NCI-H187 treated with DMSO at 0.1 percent for 48 hours (cell line): ENCODE measurements at places on chromosomes 16 and 17.

- no peak for DNase-seq
These were observed 789 bp downstream of the CSNK1D start for GRCh38 chr17:82272495-82273326.

GRCh38 chr16:9099131-9099625 is 7.7 kb downstream of the HAPSTR1 start:
- no peak for DNase-seq

GRCh38 chr17:40791111-40791510 is 8.6 kb downstream of the KRT28 start:
- DNase-seq = no peak

- DNase-seq = no peak
These were observed 4.8 kb downstream of the BANP start for GRCh38 chr16:87956098-87956364.

DNA sequence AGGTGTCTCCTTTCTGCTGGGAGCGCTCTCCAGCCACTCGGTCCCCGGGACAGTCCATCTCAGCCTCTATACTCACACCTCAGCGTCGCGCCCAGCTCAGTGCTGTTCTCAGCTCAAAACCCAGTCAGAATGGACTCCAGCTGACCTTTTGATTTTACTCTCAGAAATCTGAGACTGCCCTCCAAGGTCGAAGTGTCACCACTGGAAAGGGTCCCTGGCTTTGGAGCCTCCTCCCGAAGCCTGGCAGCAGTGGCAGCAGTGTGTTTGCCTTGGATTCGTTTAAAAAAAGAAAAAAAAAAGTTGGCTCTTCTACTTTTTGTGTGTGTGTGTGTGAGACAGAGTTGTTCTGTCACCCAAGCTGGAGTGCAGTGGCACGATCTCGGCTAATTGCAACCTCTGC is 10.4 kb downstream of the KLHL36 start:
- DNase-seq = no peak

GRCh38 chr17:43579566-43580140 is 33.5 kb upstream of the ETV4 start:
- no peak for DNase-seq

DNA sequence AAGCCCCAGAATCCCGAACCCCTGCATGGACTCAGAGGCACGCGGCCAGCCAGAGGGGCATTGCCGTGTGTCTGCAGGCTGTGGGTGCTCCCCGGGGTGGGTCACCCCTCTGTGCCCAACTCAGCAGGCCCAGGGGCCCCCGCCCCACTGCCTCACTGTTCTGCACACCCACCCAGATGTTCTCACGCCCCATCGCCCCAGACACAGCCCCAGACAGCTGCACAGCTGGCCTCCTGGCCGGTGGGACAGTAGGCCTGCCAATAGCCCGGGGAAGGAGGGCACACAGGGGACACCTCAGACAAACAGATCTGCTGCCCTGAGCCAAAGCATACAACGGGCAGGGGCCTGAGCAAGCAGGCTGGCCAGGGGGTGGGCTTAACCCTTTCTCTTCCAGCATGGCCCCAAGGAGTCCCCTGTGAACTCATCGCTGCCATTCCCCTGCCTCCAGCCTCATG is 27.6 kb upstream of the NXPH3 start:
- DNase-seq = no peak

DNA sequence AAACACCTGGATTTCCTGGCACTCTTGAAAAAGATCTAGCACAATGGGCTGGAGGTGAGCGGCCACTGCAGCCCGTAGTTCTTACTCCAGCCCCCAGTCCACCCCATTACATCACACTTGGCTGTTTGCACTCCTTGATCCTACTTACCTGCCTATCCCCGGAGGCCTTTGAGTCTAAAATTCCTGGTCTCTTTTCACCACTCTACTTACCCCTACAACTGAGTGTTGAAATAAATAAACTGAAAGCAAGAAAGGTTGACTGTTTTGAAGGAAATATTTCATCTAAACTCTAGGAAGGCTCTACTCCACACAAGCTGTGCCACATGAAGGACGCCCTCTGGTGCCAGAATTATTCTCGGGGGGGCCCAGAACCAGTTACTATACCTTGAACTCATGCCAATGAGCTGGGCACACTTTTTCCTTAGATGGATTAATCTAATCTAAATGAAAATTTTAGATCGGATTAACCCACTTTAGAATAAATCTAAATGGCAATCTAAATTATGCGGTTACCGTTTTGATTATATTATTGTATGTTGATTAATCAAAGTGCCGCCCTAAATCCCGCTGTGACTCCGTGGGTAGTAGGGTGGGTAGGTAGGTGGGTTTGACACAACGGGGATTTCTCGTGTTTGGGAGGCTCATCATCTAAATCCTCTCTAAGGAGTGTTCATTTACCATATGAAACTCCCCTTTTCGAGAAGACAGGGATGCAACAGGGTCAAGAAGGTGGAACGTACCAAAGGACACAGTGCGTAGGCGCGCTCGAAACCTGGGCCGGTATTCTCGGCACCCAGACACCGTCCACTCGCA is 651 bp upstream of the EIF1 start:
- no peak for DNase-seq

DNA sequence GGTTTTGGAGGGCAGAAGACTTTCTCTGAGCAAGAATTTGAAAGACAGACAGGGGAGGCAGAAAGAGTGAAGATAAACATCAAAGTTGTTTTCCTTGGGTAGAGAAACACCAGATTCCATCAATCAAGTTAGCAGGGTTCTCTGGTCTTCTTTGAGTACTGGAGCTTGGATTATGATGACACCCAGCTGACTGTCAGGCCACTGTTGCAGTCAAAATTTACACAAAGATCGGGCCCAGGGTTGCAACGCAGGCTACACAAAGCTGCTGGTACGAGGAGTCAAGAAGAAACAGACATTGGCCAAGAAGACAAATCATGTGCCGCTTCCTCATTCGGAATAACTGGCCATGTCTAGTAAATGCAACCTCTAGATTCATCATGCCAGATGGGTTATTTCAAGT is 396.2 kb upstream of the XYLT1 start:
- DNase-seq = no peak

GRCh38 chr16:66135421-66135831 is 231.1 kb upstream of the CDH5 start:
- DNase-seq = no peak

- DNase-seq = no peak
These were observed 337.9 kb downstream of the GRIN2A start for GRCh38 chr16:9844361-9844760.

DNA sequence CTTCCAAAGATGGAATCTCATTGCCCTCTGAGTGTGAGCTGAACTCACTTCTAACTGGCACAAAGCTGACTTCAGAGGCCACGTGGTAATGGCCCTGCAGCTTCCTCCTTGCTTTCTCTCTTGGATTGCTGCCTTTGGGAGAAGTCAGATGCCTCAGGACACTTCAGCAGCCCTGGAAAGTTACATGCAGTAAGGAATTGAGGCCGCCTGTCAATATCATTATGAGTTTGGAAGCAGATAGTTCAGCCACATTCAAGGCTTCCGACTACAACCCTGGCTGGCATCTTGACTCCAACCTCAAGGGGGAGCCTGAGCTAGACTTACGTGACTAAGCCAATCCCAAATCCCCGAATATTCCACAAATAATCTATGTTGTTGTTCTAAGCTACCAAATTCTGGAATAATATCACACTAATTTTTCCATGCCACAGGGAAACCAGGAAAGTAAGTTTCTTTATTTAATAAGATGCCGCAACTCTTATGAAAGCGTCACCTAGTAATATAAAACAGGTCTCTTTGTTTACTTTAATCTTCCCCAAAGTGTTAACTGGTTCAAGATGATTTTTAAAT is 13.6 kb downstream of the CEP20 start:
- DNase-seq = no peak

GRCh38 chr17:47995241-47995935 is 24.5 kb downstream of the CDK5RAP3 start:
- DNase-seq = no peak

GRCh38 chr17:5558815-5559785 is 25.2 kb downstream of the NLRP1 start:
- DNase-seq = no peak

DNA sequence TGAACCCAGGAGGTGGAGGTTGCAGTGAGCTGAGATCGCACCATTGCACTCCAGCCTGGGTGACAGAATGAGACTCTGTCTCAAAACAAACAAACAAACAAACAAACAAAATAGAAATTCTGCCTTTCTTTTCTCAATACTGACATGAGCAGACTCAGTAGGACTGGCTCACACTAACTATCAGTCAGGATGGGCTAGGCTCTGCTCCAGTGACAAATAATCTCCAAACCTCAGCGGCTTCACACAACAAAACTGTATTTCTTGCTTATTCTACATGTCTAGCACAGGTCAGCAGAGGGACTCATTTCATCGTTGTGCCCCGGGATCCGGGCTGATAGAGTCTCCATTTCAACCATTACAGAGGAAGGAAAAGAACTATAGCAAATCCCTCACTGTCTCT is 26.5 kb upstream of the N4BP1 start:
- DNase-seq = no peak

DNA sequence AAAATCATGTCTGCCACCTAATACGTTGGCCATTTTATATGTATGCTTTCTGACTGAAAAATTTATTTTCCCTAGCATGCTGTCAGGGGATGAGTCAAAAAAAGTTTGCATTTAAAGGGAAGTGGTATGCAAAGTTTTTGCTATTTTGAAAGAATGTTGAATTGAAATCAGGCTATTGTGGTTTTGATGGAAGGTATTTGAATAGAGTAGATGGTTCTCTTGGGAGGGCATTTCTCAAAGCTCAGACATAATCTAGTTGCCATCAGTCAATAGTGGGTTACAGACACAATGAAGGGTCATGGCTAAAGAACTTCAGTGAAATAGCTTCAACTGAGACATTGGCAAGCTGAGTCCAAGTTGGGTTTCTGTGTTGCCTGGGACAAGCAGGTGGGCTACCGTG is 102.4 kb downstream of the MAP2K6 start:
- no peak for DNase-seq

- no peak for DNase-seq
These were observed 165.4 kb downstream of the PITPNC1 start for GRCh38 chr17:67542219-67543114.

GRCh38 chr17:82201498-82201910 is 11.1 kb downstream of the CCDC57 start:
- no peak for DNase-seq

DNA sequence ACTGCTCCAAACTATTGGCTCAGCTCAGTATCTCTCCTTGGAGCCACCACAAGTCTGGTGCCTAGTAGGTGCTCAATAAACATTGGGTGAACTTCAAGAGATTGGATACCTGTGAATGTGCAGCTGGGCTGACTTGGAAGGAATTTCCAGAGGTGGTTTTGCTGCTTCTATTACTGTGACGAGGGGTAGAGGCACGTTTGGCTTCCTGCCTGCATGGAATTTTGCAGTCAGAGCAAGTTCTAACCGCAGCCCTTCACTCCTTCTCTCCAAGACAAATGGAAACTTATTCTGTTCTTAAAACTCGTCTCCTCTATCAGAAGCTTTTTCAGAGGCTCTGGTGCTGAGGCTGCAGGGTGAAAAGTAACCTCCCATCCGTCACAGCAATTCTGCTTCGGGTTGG is 342.5 kb downstream of the CPPED1 start:
- DNase-seq = no peak

GRCh38 chr17:42241871-42242270 is 34.3 kb downstream of the STAT5B start:
- DNase-seq = no peak

- DNase-seq = no peak
These were observed 5.1 kb downstream of the CFAP20 start for GRCh38 chr16:58123896-58124600.

DNA sequence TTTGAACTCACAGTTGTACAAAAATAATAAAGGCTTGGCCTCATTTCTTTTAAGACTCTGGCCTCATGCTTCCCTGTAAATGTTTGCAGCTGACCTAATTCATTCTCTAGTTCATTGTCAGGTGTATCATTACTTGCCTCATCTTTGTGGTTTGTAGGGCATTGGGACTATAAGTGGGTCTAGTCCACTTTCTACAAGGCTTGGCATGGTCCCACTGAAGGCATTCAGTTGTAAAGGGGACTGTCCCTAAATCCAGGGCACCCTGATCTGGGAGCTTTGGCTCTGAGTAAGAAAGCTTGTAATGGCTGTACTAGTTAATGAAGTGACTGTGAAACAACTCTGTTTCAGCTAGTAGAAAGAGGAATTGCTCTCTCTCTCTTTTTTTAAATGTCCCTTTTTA is 2.7 kb downstream of the KCTD2 start:
- DNase-seq = no peak

GRCh38 chr17:77772461-77772897 is 186.0 kb upstream of the TNRC6C start:
- no peak for DNase-seq

DNA sequence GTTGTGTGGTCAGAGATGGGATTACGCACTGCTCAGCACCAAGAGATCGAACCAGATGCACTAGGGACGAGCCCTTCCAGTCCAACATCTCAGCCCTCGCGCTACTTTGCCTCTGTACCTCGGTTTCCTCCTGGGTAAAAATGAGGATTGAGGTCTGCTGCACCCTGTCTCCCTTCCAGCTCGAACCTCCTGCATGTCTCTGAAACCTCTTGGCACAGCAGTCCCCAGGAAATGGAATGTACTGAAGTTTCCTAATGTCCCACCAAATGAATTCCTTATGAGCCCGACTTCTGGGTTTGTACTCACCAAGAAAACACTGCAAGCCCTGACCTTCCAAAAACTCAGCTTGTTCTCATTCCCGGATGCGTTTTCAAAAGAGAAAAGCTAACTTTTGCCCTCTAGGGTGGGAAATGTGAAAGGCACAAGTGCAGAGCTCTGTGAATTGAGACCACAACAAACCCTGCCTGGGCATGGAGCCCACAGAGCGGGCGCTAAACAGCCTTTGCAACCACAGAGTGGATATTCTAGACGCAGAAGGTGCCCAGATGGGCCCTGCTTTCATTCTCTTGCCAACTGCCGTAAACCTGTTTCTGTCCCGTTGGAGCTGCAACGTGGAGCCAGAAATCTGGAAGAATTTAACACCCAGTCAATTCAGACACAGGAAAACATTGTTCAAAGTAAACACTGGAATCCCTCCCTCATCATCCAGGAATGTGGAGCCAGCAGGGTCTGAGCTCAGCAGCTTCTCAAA is 10.3 kb downstream of the CDRT4 start:
- no peak for DNase-seq

DNA sequence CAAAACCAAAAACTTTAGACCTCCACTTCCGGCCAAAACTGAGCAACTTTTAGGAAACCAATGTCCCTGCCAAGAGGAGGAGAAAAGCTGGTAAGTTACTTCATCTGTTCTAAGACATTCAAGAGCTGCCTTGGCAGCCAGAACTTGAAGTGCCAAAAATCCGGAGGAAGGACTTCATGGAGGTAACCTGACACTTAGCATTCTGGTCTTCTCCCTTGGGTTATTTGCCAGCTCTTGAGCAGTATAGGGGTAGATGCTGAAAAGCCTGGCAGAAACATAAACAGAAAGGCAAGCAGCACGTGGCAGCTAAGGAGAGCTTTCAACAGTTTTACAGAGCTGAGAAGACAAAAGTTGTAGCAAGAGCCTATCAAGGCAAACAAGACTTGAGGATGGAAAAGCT is 53.2 kb downstream of the CDYL2 start:
- DNase-seq = no peak

DNA sequence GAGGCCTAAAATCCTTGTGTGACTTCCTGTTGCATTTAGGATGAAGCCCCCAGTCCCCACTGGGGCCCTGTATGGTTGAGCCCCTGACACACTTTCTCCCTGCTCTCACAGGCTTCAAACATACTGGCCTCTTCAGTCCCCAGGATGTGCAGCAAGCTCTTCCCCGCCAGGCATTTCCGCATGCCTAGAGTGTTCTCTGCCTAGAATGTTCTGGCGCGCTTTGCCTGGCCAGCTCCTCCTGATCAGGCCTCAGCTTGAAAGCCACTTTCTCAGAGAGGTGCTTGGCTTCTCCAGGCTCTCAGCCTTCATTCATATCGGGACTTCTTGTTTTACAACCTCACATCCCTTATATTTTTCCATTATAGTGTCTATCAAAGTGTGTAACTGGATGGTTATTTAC is 123.7 kb downstream of the SPACA3 start:
- DNase-seq = no peak
